ENCODE measurements at places on chromosomes 1 and 21.

DNA sequence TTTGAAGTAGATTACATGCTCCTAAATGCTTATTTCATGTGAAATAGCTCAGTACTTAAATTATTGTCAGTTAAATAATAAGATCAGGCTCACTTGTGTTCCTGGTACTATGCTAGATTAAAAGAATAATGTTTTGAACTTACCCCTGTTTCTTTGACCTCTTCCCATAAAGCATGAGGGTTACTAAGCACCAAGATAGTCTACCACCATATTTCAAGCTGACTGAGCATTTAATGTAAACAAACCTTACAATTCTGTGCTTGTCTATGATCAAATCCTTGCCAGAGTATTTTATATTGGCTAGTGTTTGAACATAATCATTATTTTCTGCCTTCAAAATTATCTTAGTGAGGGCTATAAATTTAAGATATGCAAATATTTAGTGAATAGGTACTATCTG, 98.1 kb downstream of the LHX9 start:
- DNase-seq: no peak

- no peak for DNase-seq
Observed at GRCh38 chr1:218692808-218693207, 347.7 kb downstream of the TGFB2 start.

DNA sequence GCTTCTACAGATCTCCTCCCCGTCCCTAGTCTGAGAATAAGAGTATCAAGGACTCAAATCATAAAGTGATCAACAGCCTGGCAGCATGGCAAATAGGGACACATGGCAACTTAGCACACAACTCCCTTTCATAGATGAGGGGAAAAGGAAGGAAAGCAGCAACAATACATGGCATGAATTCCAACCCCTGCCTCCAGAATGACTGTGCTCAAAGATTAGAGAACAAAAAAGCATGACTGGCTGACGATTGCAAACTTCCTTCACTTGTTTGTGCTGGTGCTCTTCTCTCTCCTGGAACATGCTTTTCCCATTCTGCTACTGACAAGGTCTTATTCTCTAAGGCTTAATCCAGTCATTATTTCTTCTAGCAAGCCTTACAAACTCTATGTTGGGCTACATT, 11.5 kb downstream of the KTI12 start:
- no peak for DNase-seq

GRCh38 chr1:219444474-219444873, 168.4 kb downstream of the ZC3H11B start:
- no peak for DNase-seq

DNA sequence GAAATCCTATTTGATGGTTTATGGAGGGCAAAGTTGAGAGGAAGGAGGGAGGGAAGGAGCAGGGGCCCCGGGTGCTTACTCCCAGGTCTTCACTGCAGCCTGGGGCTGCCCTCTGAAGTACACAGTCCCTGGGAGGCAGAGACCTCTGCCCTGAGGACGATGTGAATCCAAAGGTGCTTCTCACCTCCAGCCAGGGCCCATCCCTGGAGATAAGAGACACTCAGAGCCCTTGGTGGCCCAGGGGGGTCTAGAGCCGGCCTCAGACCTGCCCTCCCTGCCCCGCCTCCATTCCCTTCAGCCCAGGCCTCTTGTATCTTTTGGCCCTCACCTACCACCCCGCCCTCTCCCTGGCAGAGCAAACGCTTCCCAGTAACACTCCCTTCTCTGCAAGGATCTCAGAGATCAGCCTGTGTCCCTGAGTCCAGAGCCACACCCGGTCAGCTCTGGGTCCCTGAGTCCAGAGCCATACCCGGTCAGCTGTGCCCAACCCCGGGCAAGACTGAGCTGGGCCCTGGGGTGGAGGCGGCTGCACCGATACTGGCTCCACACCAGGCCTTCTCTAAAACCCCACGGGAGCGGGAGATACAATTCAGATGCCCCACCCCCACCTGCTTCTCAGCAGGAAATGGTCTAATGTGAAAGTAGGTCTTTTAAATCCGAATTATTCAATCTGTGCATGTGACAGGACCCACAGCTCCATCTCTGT, 3.6 kb upstream of the GNB1 start:
- no peak for DNase-seq

GRCh38 chr1:176843352-176844297, 320.9 kb downstream of the ASTN1 start:
- no peak for DNase-seq

GRCh38 chr1:12627296-12627695, 9.3 kb upstream of the DHRS3 start:
- no peak for DNase-seq

GRCh38 chr1:25128121-25128621, 104.1 kb downstream of the SYF2 start:
- DNase-seq: no peak

- no peak for DNase-seq
Observed at GRCh38 chr1:109789551-109790180, 25.9 kb upstream of the EPS8L3 start.

DNA sequence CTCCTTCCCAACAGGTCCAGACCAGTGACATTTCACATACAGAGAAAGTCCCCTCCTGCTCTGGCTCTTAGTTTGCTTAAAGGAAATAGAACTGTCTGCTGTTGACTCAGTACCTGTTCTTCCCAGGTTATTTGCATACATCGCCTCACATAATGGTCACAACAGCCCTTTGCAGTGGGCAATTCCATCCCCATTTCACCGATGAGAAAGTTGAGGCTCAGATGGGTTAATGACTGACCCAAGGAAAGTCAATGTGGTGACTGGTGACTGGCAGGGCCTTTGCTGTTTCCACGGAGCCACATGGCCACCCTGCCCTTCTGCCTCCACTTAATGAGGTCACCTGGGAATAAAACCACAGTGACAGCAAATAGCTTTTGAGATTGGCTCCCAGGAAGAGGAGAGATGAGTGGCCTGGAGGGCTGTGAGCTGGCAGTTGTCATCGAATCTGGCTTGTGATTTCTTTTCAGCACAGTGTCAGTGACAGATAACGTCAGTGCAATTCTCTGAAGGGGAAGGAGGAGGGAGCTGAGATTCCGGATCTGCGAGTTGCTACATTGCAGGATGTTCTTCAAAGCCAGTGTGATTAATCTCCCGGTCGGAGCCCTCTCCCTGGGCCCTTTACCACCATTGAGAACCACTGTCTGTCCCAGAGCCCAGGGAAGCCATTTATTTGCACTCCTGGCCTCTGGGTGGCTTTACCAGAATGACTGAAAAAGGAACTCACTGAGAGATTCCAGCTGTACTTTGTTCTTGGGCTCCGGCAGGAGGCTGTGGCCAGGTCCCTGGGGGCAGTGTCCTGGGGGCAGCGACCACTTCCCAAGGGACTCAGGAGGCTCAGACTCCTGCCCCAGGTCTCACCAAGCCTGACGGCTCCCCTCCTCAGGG, 117.2 kb downstream of the CNIH3 start:
- DNase-seq: no peak

- DNase-seq: no peak
Observed at GRCh38 chr1:228698017-228698329, 37.3 kb upstream of the RHOU start.

GRCh38 chr1:116497656-116498055, 73.2 kb downstream of the CD58 start:
- DNase-seq: no peak

DNA sequence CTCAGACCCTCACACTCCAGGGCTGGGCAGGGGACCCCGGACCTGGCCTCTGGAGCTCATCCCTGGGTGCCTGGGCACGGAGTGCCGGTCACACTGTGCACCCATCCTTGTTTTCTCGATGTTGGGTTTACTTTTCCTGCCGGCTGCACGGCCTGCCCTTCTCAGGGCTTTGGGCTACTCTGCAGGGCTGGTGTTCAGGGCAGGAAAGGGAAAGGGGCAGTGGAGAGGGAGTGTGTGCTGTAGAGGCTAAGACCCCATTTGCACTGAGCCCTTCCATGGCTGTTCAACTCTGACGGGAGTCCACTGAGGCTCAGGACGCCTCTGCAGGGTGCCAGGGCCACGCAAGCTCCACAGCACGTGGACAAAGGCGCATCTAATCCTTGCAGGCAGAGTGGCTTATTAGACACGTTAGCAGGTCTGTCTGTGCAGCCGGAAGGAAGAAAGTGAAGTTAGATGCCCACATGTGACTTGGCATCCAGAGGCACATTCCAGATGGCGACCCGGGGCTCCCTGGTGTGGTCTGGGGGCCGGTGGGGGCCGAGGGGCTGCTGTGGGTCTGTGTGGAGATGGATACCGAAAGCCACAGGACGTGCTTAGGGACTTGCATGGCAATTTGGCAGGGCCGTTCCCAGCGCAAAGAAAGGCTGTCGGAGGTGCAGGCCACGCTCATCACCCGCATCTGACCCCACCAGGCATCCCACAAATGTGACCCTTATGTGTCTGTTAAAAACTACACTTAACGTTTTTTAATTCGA, 33.6 kb downstream of the COL18A1 start:
- DNase-seq: no peak

- no peak for DNase-seq
Observed at GRCh38 chr1:29772584-29773100, 536.3 kb downstream of the PTPRU start.

DNA sequence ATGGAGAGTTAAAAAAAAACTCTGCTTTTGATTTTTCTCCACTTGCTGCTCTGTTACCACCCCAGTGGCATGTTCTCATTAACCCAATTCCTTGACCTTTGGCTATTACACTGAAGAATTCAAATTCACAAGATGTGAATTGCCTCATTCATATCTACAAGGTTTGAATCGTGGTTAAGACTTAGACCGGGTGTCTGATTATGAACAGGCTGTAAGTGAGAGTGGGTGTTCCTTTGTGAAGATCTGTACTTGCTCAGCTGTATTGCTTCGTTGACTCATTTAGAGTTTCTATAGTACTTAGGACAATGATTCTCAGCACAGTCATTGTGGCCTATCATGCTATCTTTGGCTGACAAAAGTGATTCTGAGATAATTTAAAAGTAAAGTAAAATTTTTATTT, 36.4 kb downstream of the DNM3 start:
- no peak for DNase-seq

GRCh38 chr1:87274851-87275250, 53.8 kb upstream of the LMO4 start:
- no peak for DNase-seq

GRCh38 chr1:215517441-215517891, 49.6 kb upstream of the KCTD3 start:
- no peak for DNase-seq
